ENCODE measurements at places on chromosomes 11 and 22.

GRCh38 chr11:132520199-132520598 lies 1012.1 kb downstream of the OPCML start:
- no peak for DNase-seq

- no peak for DNase-seq
These were observed 2.3 kb upstream of the TCN2 start for GRCh38 chr22:30604723-30605122.

DNA sequence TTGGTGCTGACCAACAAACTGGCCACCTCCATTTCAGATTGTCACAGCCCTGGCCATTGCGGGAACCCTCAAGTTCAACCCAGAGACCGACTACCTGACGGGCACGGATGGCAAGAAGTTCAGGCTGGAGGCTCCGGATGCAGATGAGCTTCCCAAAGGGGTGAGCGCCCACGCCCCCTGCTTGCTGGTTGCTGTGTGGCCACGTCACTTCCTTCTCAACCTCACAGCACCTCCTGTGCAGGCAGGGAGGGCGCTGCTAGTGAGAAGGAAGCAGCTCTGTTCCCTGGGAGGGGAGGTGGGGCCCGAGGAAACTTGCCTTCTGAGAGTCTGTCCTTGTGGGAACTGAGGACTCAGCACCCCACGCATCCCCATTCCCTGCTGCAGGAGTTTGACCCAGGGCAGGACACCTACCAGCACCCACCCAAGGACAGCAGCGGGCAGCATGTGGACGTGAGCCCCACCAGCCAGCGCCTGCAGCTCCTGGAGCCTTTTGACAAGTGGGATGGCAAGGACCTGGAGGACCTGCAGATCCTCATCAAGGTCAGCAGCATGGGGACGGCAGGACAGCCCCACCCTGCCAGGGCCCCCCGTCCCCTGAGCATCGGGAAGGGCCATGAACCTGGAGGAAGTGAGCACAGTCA lies 19.3 kb downstream of the POLR3H start:
- no peak for DNase-seq

- DNase-seq = no peak
These were observed 24.4 kb downstream of the OR8B12 start for GRCh38 chr11:124518989-124519451.

DNA sequence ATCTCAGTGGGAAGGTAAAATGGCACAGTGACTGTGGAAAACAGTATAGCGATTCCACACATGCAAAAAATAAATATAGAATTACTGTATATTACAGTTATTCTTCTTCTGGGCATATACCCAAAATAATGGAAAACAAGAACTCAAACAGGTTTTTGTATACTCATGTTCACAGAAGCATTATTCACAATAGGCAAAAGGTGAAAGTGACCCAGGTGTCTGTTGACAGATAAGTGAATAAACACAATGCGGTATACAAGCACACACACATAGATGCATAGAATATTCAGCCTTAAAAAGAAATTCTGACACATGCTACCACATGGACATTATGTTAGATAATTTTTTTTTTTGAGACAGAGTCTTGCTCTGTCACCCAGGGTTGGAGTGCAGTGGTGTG lies 233.0 kb downstream of the SWAP70 start:
- DNase-seq = no peak

DNA sequence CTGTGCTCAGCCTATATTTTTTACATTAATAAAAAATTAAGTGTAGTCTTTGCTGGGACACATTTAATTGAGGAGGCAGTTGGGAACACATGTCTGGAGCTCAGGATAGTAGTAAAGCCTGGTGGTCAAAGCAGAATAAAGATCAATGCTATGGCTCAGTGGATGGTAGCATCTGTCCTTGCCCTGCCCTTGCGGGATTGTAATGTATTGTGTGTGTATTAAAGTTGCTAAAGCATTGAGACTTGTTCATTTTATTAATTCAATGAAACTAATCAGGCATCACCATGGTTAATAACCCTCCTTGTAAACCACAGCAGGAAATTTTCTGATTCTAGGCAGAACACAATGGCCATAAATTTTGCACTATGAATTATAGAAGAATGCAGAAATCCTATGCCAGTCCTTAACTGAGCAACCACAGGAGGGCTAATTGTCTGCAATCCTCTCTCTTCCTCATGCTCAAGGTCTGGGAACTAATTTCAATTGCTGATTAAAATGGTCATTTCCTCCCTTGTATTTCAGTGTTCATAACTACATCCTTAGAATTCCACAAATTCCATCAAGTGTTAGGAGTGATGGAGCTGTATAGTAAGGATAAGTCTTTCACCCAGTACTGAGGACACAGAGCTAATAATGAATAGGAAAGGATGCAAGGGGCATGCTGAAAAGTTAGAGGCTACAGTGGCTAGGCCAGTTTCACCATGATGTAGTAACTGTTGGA lies 403.2 kb upstream of the DDI1 start:
- DNase-seq = no peak

GRCh38 chr11:13415201-13415600 lies 47.8 kb downstream of the BTBD10 start:
- no peak for DNase-seq

- DNase-seq = no peak
These were observed 584.3 kb downstream of the BRD1 start for GRCh38 chr22:49243335-49243734.

GRCh38 chr22:30606455-30607299 lies at the start of gene TCN2:
TSS of gene TCN2 (plus strand) at chr22:30607174. CDS start at chr22:30607332, 158 bp downstream.
- peak; percentile 71 for DNase-seq

DNA sequence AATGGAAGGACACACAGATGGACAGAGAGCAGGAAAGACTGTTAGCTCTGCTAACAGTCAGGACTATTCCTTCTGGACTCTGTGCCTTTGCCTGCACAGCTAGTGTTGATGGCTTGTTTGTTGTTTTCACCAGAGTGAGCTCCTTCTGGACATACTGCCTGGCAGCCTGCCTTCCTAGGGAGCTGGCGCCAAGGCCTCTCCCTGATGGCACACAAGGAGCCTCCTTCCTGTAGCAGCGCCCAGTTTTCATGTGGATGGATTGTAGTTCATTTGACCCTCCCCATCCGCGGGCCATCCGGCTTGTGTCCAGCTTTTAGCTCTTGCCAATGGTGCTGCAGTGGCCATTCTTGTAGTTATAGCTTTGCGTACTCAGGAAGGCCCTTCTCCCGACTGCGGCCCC lies 16.6 kb upstream of the BCR start:
- DNase-seq = peak; percentile 34

DNA sequence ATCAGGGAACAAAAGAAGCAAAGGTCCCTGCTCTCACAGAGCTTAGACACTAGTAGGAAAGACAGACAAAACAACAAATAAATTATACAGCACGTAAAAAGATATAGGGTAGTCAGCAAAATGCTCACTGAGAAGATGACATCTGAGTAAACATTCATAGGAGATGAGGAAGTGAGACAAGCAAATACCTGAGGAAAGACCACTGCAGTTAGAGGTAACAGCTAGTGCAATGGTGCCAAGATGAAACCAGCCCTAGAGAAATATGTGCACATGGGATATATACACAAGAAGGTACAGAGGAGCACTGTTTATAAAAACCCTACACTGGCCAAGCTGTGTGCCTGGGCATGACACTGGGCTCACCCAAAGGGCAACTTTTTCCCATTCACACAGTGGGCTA lies 9.8 kb downstream of the CYP2R1 start:
- no peak for DNase-seq

GRCh38 chr11:119941636-119942411 lies 196.1 kb downstream of the TRIM29 start:
- DNase-seq = no peak

GRCh38 chr11:68031144-68031464 lies 623 bp downstream of the NDUFS8 start:
- no peak for DNase-seq

DNA sequence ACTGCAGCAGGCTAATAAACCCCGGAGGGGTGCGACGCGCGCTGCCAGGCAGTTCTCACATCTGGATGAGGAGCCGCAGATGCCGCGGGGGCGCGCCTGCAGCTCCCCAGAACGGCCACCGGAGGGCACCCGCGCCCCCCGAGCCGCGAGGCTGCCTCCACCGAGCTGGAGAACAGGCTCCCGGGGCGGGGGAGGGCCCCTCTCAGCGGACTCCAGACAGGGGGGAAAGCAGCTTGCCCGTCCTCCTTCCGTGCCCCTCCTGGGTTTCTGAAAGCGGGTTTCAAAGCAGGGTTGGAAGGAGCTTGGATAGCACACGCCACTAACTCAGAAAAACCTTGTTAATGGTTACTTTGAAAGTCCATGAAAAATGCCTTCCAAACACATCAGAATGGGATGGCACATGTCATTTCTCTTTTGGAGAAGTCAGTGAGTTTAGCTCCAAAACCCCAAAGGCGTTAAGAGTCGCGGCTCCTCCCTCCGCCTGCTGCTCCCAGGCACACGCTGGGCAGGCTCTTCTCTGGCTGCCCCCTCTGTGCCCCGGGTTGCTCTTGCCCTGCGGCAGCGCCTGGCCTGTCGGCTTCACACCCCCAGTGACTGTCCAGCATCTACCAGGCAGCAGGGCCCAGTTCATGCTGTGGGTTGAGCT lies 317.8 kb downstream of the NTM start:
- DNase-seq = no peak

DNA sequence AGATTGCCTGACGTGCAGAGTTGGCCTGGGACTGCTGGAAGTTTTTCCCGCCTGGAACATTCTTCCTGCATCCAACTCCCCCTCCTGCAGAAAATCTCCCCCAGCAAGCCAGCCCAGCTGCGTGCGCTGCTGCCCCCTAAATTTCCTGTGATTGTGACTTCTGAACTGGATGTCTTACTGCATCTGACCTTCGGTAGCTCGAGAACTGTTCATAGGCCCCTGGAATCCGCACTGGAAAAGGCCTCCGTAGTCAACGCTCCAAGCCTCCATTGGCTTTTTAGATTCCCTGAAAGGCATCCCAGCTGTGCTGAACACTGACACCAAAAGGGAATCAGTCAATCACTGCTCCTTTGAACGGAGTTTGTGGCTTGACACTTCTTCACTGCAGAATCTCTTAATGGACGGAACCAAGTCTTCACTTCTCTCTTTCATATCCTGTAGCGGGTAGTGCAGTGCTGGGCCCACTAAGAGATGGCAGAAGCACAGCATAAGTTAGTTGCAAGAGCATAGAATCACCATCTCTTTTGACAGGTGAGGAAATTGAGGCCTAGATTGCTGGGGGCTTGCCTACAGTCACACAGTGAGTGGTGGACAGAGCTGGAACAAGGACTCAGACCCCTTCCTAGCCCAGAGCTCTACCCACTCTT lies 14.2 kb upstream of the RASD2 start:
- no peak for DNase-seq

- DNase-seq = no peak
These were observed 180.5 kb downstream of the CTTN start for GRCh38 chr11:70578831-70579230.

- DNase-seq = no peak
These were observed 18.7 kb upstream of the PANX2 start for GRCh38 chr22:50151571-50152537.

DNA sequence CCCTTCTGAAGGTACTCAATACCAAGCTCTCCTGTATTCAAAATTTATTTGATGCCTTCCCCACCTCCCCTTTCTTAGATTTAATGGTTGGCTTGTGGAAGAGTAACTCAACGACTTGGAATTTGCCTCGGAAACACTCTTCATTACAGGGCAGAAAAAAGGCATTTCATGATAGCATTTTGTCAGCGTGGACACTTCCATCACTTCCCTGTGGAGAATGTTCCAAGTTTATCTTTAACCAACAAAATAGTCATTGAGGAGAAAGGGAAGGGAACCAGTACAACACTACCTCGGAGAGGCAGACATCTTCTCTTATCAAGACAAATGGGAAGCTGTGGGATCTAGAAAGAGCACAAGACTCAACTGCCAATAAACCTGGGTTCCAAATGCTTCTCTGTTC lies 177.2 kb upstream of the MTMR2 start:
- DNase-seq = no peak

- no peak for DNase-seq
These were observed 15.7 kb downstream of the TSPAN32 start for GRCh38 chr11:2317354-2318050.

DNA sequence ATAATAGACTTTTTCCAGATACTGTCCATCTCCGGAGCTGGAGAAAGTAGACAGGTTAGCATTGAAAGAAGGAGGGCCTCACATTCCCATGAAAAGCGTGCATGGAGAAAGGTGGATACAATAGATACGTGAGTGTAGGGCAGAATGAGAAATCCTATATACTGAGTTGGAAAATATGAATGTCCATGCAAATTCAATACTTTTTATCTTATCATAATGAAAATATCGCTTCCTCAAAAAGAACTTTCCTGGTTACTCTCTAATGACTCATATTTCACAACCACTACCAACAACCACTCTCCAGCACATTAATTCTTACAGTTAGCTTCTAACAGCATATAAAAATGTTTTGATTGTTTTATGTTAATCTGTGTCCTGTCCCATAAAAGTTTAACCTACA lies 22.0 kb upstream of the MS4A6A start:
- no peak for DNase-seq

DNA sequence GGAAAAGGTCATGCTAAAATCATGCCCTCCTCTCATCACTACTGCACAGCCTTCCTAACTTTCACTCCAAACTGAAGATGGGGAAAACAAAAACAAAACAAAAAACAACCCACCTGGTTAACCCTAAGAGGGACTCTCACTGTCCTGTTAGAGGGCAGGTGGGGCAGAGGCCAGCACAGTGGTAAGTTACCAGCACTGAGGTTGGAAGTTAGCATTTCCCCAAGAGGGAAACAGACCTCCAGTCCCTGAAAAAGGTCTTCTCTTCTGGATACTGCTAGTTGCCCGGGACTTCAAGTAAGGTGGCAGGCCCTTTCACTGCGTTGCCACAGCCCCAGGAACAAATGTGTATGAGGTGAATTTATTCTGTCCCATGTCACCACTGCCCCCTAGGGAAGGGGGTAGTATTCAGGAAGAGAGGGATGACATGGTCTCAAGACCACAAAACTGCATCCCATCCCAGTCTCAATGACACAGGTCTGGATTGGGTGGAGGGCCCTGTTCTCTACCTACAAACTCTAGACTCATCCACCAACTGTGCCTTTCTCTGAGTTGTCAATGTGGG lies 792 bp upstream of the ADAMTS8 start:
- no peak for DNase-seq

GRCh38 chr11:78349624-78350023 lies 68.0 kb downstream of the GAB2 start:
- no peak for DNase-seq

- DNase-seq = no peak
These were observed 42.4 kb downstream of the FCHSD2 start for GRCh38 chr11:73099512-73100266.

- no peak for DNase-seq
These were observed 13.3 kb upstream of the PRSS23 start for GRCh38 chr11:86787018-86787536.

GRCh38 chr22:19176175-19176643 lies 2.3 kb downstream of the SLC25A1 start:
- DNase-seq = no peak

- no peak for DNase-seq
These were observed 6.9 kb downstream of the ACCS start for GRCh38 chr11:44072757-44073658.

GRCh38 chr22:36228944-36229343 lies 10.4 kb downstream of the APOL2 start:
- no peak for DNase-seq

Data from NCI-H2171 treated with DMSO at 0.1 percent for 48 hours (cell line).